ENCODE measurements at places on chromosomes 5 and 9.

DNA sequence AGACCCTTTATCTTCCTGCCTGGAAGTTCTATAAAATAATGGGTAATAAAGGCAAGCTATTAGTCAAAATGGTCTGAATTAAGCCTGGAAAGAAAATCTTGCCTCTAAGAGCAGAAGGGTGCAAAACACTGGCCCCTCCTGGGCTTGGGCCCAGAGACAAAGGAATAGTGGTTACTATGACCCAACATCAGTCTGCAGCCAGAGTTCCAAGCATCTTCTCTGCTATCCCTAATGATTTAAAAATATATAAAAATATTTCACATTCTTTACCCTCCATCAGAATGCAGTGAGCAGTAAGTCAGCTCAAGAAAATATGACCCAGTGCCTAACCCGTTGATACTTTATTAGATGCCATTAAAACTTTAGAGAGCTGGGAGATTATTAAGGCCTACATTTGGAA, 14.7 kb downstream of the TNFAIP8 start:
- no peak for DNase-seq

GRCh38 chr9:77647267-77648233, 572 bp downstream of the GNA14 start:
- no peak for DNase-seq

DNA sequence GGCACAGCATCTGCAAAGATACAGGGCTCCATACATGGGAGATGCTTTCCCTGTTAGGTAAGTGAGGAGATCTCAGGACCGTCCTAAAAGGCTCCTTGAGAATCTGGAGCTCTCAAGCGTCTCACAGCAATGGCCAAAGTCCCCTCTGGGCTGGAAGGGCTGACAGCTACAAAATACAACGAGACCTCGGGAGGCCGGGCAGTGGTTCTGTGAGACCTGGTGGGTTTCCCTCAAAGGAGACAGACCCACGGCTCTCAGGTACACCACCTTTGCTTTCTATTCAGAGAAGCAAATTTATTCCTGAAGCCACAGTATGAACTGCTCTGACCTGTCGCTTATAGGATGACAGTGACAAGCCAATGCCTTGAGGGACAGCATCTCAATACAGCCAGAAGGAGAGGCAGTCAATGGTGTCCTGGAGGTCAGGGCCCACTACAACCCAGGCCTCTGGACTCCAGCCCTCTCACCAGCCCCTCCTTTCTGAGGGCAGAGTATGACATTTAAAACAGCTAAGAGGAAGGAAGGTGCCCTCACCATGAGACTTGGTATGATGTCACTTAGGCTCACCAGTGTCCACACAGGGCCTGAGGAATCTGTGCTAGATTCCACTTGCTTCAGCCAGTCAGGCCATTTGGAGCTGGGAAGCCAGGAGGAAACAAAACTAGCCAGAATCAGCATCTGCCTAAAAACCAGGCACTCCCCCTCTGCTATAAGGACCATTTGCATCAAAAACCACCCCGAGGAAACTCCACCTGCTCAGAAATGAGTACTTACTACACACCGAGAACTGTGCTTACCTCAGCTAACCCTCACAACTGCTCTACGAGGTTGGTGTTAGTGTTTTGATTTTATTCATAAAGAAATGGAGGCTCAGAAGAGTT, 86.5 kb upstream of the FSTL4 start:
- DNase-seq: no peak

GRCh38 chr5:136006761-136007251, 22.0 kb upstream of the TGFBI start:
- no peak for DNase-seq

GRCh38 chr5:5800801-5801761, 378.6 kb downstream of the ICE1 start:
- DNase-seq: no peak

DNA sequence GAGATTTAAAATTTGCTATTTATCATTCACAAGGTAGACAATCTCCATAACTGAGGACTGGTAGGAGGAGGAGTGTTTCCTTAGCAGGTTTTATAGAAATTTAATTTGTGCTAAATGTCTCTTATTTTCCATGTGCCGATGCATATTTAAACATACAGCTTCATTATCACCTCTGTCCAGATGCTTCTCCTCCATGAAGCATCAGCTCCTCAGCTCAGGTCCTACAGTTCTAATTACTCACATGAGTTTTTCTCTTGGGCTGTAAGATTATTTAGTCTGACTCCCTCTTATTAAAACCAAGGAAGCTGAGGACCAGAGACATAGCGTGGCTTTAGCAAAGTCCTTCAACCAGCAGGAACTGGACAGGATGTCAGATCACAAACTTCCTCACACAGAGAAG, 300.2 kb upstream of the PANK3 start:
- DNase-seq: no peak

GRCh38 chr5:172716796-172717313, 54.1 kb downstream of the DUSP1 start:
- DNase-seq: peak; percentile 31

All from NCI-H1092 treated with DMSO at 0.1 percent for 48 hours (cell line).